NCI-H345 (cell line): ENCODE measurements at places on chromosomes 16 and 17.

GRCh38 chr16:50166511-50167500, 13.7 kb downstream of the TENT4B start:
- no peak for DNase-seq

DNA sequence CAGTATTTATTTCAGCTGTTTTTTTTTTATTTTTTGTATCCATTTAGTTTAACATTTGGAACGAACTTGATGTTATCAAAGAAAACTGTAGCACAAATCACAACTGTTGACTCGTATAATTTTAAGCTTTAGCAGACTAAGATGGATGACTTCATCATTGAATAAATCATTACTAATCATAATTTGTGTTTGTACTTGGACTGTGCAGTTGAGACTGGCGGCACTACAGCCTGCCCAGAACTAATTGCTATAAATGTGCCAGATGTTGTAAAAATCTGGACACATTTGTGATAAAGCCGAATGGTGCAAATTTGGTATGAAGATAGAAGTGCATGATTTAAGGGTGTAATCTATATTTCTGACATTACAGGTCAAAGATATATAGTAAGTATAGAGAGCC, 897.7 kb upstream of the CDH8 start:
- no peak for DNase-seq

- no peak for DNase-seq
Observed at GRCh38 chr16:62021161-62021581, 15.1 kb downstream of the CDH8 start.

DNA sequence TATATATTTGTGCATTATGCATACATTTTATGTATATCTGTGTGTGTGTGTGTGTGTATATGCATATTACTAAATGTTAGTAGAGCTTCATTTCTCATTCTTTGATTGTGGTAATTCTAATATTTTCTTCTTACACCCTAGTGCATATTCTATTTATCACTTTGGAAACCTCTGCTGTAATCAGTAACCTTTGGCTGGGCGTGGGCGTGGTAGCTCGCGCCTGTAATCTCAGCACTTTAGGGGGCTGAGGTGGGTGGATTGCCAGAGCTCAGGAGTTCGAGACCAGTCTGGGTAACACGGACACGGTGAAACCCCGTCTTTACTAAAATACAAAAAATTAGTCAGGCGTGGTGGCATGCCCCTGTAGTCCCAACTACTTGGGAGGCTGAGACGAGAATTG, 26.9 kb downstream of the CPSF4L start:
- no peak for DNase-seq

GRCh38 chr17:6701719-6702118, 11.4 kb downstream of the SLC13A5 start:
- DNase-seq, result no peak

- no peak for DNase-seq
Observed at GRCh38 chr16:88406096-88407041, 23.6 kb downstream of the ZNF469 start.

DNA sequence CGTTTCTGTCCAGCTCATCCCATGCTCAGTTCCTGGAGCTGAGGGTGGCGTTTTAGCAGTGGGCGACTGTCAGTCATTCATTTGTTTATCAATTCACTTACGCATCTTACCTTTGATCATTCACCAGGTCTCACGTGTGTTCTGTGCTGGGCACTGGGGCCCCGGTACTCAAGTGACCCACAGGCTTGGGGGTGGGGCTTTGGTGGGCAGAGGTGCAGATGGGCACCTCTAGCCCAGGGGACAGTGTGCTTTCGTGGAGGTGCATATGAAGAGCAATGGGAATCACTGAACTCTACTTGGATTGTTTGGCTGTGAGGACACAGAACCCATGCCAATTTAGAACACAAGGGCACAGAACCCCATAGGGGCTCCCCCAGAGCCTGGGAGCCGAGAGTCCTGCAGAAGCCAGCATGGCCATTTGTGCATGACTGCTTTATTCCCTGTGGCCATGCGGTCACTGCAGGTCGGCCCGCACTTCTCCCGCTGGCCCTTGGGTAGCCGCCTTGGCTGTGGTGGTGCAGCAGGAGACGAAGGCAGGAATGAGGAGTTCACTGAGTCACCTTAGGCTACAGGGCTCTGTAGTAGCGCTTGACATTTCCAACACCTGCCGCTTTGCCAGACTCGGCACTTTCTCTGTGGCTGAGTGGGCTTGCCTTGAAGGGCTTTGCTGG, 144.6 kb downstream of the SNX29 start:
- DNase-seq, result no peak
